Ovary (tissue), 10 donors: ENCODE measurements at places on chromosomes 3 and 15. TPM values are rescaled to one million over a fixed set of nuclear protein-coding genes. Genes with fewer than 3 reads are reported as not detected.

TMEM207 gene
- total RNA-seq = not detected

ADAMTS7 gene
- total RNA-seq = 16.5 TPM

PLA2G4D gene
- 0.12 TPM for total RNA-seq

PP2D1 gene
- not detected for total RNA-seq

CRABP1 gene
- not detected for total RNA-seq

GP5 gene
- not detected for total RNA-seq

GUCA1C gene
- total RNA-seq = not detected

HES1 gene
- total RNA-seq = 25.2 TPM

RASGRF1 gene
- 1.2 TPM for total RNA-seq

SNRPA1 gene
- total RNA-seq = 55.1 TPM

DUOXA2 gene
- not detected for total RNA-seq

C3orf49 gene
- total RNA-seq = not detected

NTRK3 gene
- 0.77 TPM for total RNA-seq

NPAP1 gene
- 0.33 TPM for total RNA-seq

SLC24A5 gene
- total RNA-seq = not detected

MYRIP gene
- total RNA-seq = 7.0 TPM

ATP10A gene
- 0.60 TPM for total RNA-seq

LRTM1 gene
- not detected for total RNA-seq

CA12 gene
- total RNA-seq = 5.5 TPM

MESP1 gene
- total RNA-seq = 1.3 TPM

TRPM1 gene
- not detected for total RNA-seq

DNAH12 gene
- total RNA-seq = 0.20 TPM

IMPG2 gene
- 0.20 TPM for total RNA-seq

DNASE1L3 gene
- 0.48 TPM for total RNA-seq

CHRNA5 gene
- 1.6 TPM for total RNA-seq

BHLHE40 gene
- 119 TPM for total RNA-seq

STAB1 gene
- 41.4 TPM for total RNA-seq

ACTL6A gene
- 42.1 TPM for total RNA-seq

APBA2 gene
- 2.6 TPM for total RNA-seq

IQCF5 gene
- not detected for total RNA-seq

CHRFAM7A gene
- 0.34 TPM for total RNA-seq

CLRN1 gene
- total RNA-seq = not detected

GOLGA6A gene
- total RNA-seq = not detected

GOLGA8R gene
- total RNA-seq = 4.1 TPM

POPDC2 gene
- total RNA-seq = 0.83 TPM

DUOX2 gene
- total RNA-seq = 0.94 TPM

ZNF197 gene
- total RNA-seq = 24.6 TPM

TMEM62 gene
- total RNA-seq = 13.9 TPM

C3orf20 gene
- 0.10 TPM for total RNA-seq

GCHFR gene
- 18.9 TPM for total RNA-seq

ANKRD63 gene
- not detected for total RNA-seq

ACAD9 gene
- 41.0 TPM for total RNA-seq

SPESP1 gene
- total RNA-seq = 3.2 TPM

ZIC1 gene
- total RNA-seq = not detected

CHRD gene
- total RNA-seq = 18.9 TPM

PLA1A gene
- total RNA-seq = 0.86 TPM

REC114 gene
- total RNA-seq = not detected

ACP3 gene
- total RNA-seq = 1.2 TPM

KNG1 gene
- total RNA-seq = 0.52 TPM

GOLGA8G gene
- not detected for total RNA-seq

SPSB4 gene
- not detected for total RNA-seq

RGMA gene
- total RNA-seq = 23.6 TPM
